ENCODE measurements at places on chromosomes 6 and 20.

DNA sequence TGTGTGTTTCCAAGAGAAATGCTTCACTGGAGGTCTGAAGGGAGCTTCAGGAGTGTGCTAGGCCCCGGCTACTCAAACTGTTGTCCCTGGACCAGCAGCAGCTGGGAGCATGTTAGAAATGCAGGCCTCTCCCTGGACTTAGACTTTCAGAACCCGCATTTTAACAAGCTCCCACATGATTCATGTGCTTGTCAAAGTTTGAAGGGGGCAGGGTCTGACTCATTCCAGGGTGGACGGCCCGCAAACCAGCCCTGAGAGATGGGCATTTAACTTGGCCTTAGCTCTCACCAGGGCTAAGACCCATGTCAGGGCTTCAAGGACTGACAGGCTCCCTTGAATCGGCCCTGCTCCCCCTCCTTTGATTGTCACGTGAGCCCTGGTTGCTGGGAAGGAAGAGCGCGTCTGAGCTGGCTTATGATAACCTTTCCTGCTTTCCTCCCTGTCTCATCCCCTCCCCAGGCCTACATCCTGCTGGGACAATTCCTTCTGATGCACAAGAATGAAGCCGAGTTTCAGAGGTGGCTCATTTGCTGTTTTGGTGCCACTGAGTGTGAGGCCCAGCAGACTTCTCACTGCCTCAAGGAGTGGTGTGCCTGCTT lies 35.5 kb downstream of the BANF2 start:
- no peak for DNase-seq

- DNase-seq = no peak
Measured at GRCh38 chr20:62155428-62156253, 12.1 kb downstream of the SS18L1 start.

DNA sequence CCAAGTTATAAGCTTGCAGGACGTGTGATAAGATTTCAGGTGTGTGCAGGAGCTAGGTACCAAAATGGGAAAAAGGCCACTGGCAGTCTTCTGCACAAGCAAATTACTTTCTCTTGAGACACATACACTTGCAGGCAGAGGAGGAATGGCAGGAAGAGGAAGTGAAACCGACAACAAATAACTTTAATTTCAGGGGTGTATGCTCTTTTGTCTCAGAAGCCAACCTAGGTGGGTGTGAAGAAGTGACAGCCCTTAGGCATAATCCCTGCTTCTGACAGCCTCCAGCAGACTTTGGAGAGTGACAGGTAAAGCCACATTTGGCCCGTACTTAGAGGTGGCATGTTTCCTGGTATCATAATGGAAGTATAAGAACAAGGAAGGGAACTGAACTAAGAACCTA lies 118.8 kb upstream of the TRAF3IP2 start:
- no peak for DNase-seq

DNA sequence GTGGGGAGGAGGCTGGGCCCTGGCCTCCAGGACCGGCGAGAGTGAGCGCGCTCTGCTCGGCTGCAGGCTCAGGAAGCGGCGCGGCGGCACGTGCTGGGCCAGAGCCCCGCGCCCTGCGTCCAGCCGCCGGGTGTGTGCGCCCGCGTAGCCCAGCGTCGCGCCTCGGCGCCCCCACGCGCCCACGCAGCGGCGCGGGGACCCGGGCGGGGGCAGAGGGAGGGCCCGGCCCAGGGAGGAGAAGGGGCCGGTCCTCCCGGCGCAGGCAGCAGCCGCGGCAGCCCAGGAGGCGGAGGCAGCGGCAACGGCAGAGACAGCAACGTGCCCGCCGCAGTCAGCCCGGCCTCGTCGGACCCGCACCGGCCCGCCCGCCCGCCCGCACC lies at the start of gene EYA2:
Gene EYA2 (plus strand): TSS at position 265 of the 380 bp plus-strand sequence. CDS start 95,168 bp downstream, outside the sequence.
- DNase-seq = no peak

GRCh38 chr20:19406381-19406780 lies 193.9 kb downstream of the SLC24A3 start:
- no peak for DNase-seq

GRCh38 chr6:16929809-16930208 lies 168.5 kb upstream of the ATXN1 start:
- DNase-seq = no peak

All from cerebellar nuclear complex (tissue), 1 donor.